ENCODE measurements at places on chromosomes 2 and 18. TPM values are rescaled to one million over a fixed set of nuclear protein-coding genes. Genes with fewer than 3 reads are reported as not detected.

GRCh38 chr2:233389601-233390125, 35.4 kb downstream of the DGKD start:
- H3K27me3 ChIP-seq: no peaks in the 10 kb centered on the region
- no peaks in the 10 kb centered on the region for H3K36me3 ChIP-seq
- H3K4me3 ChIP-seq: no peak overlapping the region
- DNase-seq: no peak

DNA sequence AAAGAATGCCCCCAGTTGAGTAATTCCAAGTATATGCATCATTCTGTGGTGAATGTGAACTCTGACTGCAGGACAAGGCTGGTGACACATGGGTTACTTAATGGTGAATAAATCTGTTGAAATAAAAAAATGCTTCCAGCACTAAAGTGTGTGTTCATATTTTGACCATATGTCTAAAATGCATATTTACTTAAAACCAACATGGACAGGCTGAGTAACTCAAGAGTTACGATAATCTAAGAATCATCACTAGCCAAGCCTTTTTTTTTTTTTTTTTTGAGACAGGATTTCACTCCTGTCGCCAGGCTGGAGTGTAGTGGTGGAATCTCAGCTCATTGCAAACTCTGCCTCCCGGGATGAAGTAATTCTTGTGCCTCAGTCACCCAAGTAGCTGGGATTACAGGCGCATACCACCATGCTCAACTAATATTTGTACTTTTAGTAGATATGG, 47.1 kb upstream of the CCBE1 start:
- DNase-seq: no peak
- no peaks in the 10 kb centered on the region for H3K27me3 ChIP-seq
- H3K4me3 ChIP-seq: no peak overlapping the region
- no peaks in the 10 kb centered on the region for H3K4me1 ChIP-seq

DNA sequence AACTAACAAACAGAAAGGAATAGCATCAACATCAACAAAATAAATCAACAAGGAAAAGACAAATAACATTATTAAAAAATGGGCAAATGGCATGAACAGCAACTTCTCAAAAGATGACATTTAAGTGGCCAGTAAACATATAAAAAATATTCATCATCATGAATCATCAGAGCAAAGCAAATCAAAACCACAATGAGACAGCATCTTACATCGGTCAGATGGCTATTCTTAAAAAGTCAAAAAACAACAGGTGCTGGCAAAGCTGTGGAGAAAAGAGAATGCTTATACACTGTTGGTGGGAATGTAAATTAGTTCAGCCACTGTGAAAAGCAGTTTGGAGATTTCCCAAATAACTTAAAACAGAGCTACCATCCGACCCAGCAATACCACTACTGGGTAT, 327.1 kb downstream of the CMPK2 start:
- no peak for DNase-seq
- H3K4me3 ChIP-seq: no peak overlapping the region
- H3K4me1 ChIP-seq: peaks cover 5% of the 10 kb centered on the region
- no peak overlapping the region for H3K27ac ChIP-seq

GRCh38 chr2:212098966-212099365, 439.6 kb downstream of the ERBB4 start:
- no peaks in the 10 kb centered on the region for H3K27me3 ChIP-seq
- H3K36me3 ChIP-seq: no peaks in the 10 kb centered on the region

DNA sequence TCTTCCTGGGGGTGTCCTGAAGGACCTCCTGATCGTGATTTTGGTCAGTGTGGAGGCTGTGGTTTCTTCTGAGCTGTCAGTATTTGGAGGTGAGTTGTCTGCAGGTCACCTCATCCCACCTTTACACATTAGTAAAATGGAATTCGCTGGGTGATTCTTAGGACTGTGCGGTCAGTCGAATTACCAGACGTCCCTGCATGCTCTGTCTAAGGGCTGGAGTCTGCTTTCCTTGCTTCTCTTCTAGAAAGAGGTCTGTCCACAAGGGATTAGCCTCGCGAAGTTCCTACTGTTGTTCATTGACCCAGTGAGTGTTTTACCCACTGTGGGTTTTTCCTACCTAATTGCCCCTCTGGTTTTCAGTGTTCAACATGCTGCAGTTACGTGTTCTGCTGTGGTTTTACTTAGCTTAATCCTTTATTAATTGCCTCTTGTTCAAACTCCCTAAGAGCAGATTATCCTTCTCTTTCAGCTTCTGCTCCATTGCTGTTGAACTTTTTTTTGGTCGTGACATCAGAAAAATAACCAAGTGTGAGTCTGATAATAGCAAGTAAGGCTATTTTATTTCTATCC, 183.4 kb downstream of the NEDD4L start:
- peaks cover 5% of the 10 kb centered on the region for H3K27me3 ChIP-seq
- no peaks in the 10 kb centered on the region for H3K36me3 ChIP-seq
- no peak for DNase-seq

DNA sequence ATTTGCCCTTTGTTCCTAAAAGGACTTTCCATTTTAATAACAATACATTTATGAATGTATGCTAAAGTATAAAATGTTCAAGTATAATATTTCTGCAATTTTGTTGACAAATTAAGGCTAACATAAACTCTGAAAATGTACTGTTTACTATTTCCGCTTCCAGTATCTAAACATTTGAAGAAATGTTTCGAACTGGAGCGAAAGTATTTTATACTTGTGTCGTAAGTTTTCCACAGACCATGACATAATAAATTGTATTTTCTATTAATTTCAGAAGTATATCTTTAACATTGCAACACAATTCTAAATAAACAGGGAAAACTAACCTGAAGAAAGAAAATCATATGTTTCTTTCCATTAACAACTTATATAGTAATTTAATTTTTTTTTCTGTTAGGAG, 146.3 kb downstream of the CALCRL start:
- H3K4me1 ChIP-seq: peaks cover 14% of the 10 kb centered on the region
- H3K36me3 ChIP-seq: no peaks in the 10 kb centered on the region

- no peaks in the 10 kb centered on the region for H3K36me3 ChIP-seq
- no peak overlapping the region for H3K27ac ChIP-seq
- H3K4me3 ChIP-seq: no peak overlapping the region
- no peak for DNase-seq
- H3K27me3 ChIP-seq: no peaks in the 10 kb centered on the region
- H3K4me1 ChIP-seq: peaks cover 5% of the 10 kb centered on the region
Measured at GRCh38 chr2:134014196-134014960, 239.5 kb upstream of the MGAT5 start.

The SKA1 gene
- total RNA-seq: 4.7 TPM

The CYB5A gene
- total RNA-seq: 119 TPM

The HRH4 gene
- not detected for total RNA-seq

The GPR45 gene
- 0.21 TPM for total RNA-seq

The TCF7L1 gene
- total RNA-seq: 83.8 TPM

The REG3G gene
- not detected for total RNA-seq

The IL18R1 gene
- 0.51 TPM for total RNA-seq
